Fibroblast of pulmonary artery (primary cell): ENCODE measurements at places on chromosomes 2 and 18.

DNA sequence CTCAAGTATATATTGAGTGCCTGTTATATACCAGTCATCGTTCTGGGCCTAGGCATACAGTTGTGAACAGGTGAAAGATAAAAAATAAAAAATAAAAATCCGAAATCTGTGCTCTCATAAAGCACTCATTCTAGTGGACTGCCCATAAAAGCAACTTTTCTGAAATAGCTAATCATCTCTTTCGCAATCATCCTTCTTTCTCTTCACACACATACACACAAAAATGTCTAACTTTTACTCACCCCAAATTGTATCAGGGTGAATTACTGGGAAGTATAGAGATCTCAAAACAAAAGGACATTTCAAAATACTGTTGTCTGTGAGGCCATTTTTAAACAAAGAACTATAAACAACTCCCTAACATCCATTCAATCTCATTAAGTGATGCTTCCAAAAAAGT lies 29.6 kb upstream of the ORC2 start:
- peak; percentile 33 for DNase-seq

- no peak for DNase-seq
Observed at GRCh38 chr2:138475277-138475776, 26.2 kb upstream of the SPOPL start.

- peak; percentile 78 for DNase-seq
Observed at GRCh38 chr2:15359716-15360531, 201.2 kb downstream of the NBAS start.

DNA sequence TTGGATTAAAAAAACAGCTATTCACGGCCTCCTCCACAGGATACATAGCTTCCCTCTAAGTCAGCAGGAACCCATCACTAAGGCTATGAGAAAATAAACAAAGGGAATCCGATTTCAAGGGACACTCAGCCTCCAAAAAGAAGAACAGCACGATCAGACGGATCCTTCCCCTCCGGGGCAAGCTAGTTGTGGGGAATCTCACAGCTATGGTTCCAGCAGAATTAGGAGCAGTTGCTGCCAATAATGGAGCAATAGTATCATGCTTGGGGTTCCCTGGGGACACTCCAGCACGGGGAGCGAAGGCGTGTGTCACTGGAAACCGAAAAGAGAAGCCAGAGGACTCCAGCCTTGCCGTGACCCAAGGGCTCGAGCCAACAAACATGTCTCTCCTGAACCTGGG lies 163.1 kb downstream of the TTC32 start:
- DNase-seq: peak; percentile 34

DNA sequence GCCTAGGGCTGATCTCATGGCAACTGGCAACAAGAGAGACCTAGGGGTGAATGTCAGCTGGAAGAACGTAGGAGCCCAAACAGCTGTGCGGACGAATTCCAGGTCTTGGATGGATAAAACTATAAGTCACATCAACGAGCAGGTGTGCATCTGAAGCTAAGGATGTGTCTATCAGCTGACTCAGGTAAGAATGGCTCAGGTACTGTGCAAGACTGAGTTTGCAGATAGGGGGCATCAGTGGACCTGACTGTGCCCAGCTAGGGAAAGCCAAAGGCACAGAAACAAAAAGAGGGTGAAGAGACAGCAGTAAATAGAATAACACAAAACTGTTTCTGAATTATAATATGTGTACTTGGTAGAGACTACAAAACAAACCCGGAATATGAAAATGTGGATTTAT lies 357.3 kb downstream of the ZEB2 start:
- no peak for DNase-seq

- DNase-seq: no peak
Observed at GRCh38 chr18:45161850-45162249, 453.4 kb upstream of the SLC14A2 start.

- DNase-seq: no peak
Observed at GRCh38 chr2:203569677-203570316, 34.7 kb upstream of the RAPH1 start.

DNA sequence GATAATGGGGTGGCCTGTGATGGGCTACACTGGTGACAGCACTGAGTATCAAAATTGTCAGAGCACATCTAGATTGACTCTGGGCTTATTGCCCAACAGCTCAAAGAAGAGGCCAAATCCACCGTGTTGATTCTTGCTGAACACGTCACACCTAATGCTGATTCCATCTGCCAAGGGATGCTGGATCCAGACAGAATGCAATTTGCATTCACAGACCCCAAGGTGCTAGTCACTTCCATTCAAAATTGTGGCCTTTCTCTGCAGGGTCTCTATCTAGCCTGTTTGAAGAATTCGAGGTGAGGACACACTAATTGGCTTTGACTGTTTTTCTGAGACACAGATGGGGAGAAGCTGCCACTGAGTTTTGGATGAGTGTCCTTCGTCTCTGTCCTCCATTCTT lies 13.5 kb upstream of the GPR39 start:
- DNase-seq: no peak

DNA sequence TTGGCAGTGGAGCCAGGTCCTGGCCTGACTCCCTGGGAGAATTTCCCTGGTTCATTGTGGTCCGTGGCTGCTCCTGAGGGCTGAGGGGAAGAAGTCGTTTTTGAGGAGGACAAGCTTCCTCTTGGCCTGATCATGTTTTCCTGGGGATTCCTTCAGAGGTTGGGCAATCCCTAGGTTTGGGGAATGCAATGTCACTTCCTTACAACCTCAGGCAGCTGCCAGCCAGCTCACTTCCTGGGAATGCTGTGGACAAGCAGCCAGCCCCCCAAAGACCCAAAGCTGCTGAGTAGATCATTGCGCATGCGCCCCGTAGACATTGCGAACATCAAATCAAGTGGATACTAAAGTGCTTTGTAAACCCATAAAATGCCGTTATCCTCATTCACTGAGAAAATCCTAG lies 7.7 kb upstream of the DNMT3A start:
- peak; percentile 74 for DNase-seq

GRCh38 chr2:168519534-168520308 lies 63.6 kb downstream of the CERS6 start:
- peak; percentile 54 for DNase-seq

GRCh38 chr18:28647961-28648360 lies 471.0 kb upstream of the CDH2 start:
- DNase-seq: no peak

DNA sequence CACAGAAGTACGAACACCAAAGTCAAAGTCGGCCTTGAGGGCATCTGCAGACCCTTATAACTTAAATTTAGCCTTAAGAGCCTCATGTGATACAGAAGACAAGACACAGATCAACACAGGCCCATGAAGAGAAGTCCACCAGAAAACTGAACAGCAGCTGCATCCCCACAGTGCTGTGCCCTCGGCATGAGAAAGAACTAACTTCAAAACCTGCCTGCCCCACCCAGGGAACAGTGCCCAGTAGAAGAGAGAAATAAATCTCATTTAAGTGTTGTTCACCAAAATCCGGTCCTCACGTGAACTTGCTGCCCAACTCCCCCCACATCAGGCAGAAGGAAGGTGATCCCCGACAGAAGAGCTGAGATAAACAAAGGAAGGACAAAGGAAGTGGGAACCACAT lies 73.7 kb downstream of the PXDN start:
- no peak for DNase-seq

GRCh38 chr2:237121321-237121720 lies 35.6 kb downstream of the COPS8 start:
- DNase-seq: no peak

GRCh38 chr2:24009367-24009679 lies 562 bp upstream of the MFSD2B start:
- DNase-seq: no peak

GRCh38 chr18:40133253-40133652 lies 1821.8 kb upstream of the PIK3C3 start:
- no peak for DNase-seq

DNA sequence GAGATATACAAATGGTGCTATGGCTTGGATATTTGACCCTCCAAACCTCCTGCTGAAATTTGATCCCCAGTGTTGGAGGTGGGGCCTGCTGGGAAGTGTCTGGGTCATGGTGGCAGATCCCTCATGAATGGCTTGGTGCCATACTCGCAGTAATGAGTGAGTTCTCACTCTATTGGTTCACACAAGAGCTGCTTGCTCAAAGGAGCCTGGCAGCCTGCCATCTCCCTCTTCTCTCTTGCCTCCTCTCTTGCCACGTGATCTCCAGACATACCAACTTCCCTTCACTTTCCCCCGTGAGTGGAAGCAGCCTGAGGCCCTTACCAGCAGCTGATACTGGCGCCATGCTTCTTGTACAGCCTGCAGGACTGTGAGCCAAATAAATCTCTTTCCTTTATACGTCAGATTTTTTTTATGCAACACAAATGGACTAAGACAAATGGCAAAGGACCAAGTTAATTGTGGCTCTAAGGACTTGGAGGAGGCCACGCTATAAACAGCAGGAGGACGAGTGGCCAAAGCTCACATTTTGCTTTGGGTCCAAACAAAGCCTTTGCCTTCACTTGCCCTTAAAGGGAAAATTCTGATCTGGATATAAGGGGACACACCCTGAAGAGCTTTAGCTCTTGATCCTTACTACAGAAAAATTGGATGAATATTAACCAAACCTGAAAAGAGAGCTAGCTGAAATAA lies 214.7 kb downstream of the SS18 start:
- no peak for DNase-seq

GRCh38 chr18:63749489-63749888 lies 25.7 kb upstream of the SERPINB7 start:
- DNase-seq: no peak

DNA sequence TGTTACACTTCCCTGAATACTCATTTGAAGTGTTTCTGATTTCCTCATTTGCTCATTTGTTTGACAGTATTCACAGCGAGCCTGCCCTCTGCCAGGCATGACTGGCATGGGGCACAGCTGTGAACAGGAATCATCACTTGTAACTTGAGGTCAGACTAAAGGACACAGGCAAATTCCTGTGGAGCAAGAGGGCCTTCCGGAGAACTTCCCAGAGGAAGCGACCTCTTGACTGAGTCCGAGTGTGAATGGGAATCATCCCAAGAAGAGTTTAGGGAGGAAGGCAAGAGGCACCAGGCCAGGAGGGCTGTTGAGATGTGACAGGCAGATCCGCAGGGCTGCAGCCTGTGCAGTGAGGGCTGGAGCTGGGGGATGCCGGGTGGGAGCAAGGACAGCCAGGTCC lies 45.4 kb downstream of the LIMS1 start:
- peak; percentile 75 for DNase-seq

GRCh38 chr2:224947566-224947965 lies 94.7 kb downstream of the DOCK10 start:
- DNase-seq: no peak

- no peak for DNase-seq
Observed at GRCh38 chr2:178105566-178105965, 6.7 kb upstream of the RBM45 start.
